ENCODE measurements at places on chromosomes 2 and 18. TPM values are rescaled to one million over a fixed set of nuclear protein-coding genes. Genes with fewer than 3 reads are reported as not detected.

- no peak for DNase-seq
- no peak overlapping the region for H3K4me3 ChIP-seq
- peaks cover 3% of the 10 kb centered on the region for H3K4me1 ChIP-seq
- H3K27me3 ChIP-seq, result no peaks in the 10 kb centered on the region
- no peak overlapping the region for H3K27ac ChIP-seq
Observed at GRCh38 chr2:233168445-233168844, 83.0 kb upstream of the ATG16L1 start.

- H3K4me1 ChIP-seq, result no peaks in the 10 kb centered on the region
- DNase-seq, result no peak
- H3K27ac ChIP-seq, result no peak overlapping the region
- no peak overlapping the region for H3K4me3 ChIP-seq
- H3K36me3 ChIP-seq, result no peaks in the 10 kb centered on the region
Observed at GRCh38 chr2:219782737-219783348, 155.4 kb downstream of the SLC4A3 start.

DNA sequence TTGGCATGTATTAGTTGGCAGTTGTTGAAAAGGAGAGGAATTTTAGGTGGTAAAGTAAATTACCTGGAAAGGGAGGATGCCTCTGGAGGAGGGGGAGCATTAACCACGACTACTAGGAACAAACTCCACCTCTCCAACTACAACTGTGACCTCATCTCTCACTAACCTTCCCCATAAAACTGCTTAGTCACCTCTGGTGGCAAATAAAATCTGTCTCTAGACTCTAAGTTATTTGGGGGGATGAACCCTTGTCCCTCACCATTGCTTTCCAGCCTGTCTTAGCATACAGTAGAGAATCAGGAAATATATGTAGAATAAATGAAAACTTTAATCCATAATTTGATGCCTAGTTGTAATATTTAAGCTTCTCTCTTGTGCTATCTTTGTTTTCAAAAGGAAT is 27.6 kb upstream of the MYO1B start:
- no peaks in the 10 kb centered on the region for H3K4me1 ChIP-seq
- H3K36me3 ChIP-seq, result no peaks in the 10 kb centered on the region
- no peak overlapping the region for H3K4me3 ChIP-seq
- no peaks in the 10 kb centered on the region for H3K27me3 ChIP-seq
- no peak overlapping the region for H3K27ac ChIP-seq

DNA sequence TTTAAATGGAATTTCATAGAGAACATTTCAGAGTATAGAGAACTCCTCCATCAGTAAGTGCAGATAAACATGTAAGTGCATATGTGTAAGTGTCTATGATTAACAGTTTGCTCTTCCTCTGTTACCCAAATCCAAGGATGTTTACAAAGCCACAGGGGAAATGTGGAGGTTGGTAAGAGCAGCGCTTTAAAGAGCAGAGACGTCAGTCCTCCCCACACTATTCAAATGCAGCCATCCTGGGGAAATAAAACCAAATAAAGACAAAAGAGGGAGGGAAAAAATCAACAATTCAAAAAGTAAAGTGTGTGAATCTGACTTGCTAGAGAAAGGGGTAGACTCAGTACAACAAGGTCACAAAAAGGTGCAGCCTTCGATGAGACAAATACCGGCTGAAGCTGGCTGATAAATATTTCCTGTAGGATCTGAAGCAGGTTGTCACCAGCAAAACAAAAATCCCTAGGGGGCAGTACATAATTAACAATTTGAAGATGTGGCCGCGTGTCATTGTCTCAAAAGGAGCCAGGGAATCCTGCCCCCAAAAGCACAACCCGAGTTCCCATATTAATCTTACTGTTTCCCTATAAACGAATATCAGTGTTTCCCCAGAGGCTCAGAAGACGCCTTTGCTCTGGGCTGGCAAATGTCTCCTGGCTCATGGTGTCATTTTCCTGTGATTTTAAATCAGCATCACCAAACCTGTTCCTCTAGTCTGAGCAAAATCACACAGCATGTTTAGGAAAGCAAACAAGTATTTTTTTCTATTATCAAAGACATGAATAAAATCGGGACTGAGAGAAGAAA is 216.5 kb downstream of the CDCA7 start:
- H3K4me3 ChIP-seq, result no peak overlapping the region
- H3K4me1 ChIP-seq, result peaks cover 10% of the 10 kb centered on the region
- DNase-seq, result no peak
- H3K27me3 ChIP-seq, result no peaks in the 10 kb centered on the region

GRCh38 chr2:41878056-41878455 is 169.8 kb upstream of the PKDCC start:
- no peak overlapping the region for H3K27ac ChIP-seq
- H3K36me3 ChIP-seq, result no peaks in the 10 kb centered on the region
- no peak overlapping the region for H3K4me3 ChIP-seq
- no peaks in the 10 kb centered on the region for H3K27me3 ChIP-seq
- H3K4me1 ChIP-seq, result peaks cover 10% of the 10 kb centered on the region

The MAP4K3 gene
- total RNA-seq, result 39.5 TPM

DNA sequence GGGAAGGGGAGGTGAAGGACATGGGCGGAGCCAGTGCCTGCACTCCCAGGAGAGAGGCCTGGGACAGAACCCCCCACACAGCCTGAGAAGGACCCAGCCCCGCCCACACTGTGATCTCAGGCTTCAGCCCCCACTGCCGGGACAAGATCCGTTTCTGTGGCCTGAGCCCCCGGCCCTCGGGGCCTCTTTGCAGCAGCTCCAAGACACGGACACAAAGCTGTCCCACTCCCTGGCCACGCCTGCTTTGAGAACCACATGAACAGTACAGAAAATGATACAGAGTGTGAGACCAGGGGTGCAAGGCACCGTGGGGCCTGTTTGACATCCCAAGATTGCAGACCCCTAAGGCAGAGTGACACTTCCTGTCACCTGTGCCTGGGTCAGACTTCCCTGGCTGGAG is 74.5 kb downstream of the TWIST2 start:
- no peaks in the 10 kb centered on the region for H3K36me3 ChIP-seq
- DNase-seq, result no peak
- H3K4me3 ChIP-seq, result no peak overlapping the region
- H3K4me1 ChIP-seq, result no peaks in the 10 kb centered on the region

- no peak overlapping the region for H3K4me3 ChIP-seq
- no peaks in the 10 kb centered on the region for H3K27me3 ChIP-seq
- no peak overlapping the region for H3K27ac ChIP-seq
- no peaks in the 10 kb centered on the region for H3K36me3 ChIP-seq
Observed at GRCh38 chr2:30373881-30374302, 73.2 kb upstream of the LCLAT1 start.

The NTSR2 gene
- not detected for total RNA-seq

The CNRIP1 gene
- total RNA-seq, result 14.1 TPM

- H3K4me1 ChIP-seq, result peaks cover 39% of the 10 kb centered on the region
- peak overlapping the region; percentile 65 for H3K27ac ChIP-seq
- H3K27me3 ChIP-seq, result no peaks in the 10 kb centered on the region
- H3K4me3 ChIP-seq, result no peak overlapping the region
Observed at GRCh38 chr18:77054606-77055428, 77.8 kb downstream of the MBP start.

- H3K36me3 ChIP-seq, result no peaks in the 10 kb centered on the region
- no peak overlapping the region for H3K27ac ChIP-seq
- H3K4me1 ChIP-seq, result no peaks in the 10 kb centered on the region
- no peak for DNase-seq
Observed at GRCh38 chr2:65691816-65692215, 259.4 kb upstream of the SPRED2 start.

GRCh38 chr18:10822456-10822855 is 296.6 kb downstream of the NAPG start:
- no peak for DNase-seq
- no peak overlapping the region for H3K4me3 ChIP-seq
- H3K36me3 ChIP-seq, result no peaks in the 10 kb centered on the region
- no peaks in the 10 kb centered on the region for H3K4me1 ChIP-seq

GRCh38 chr2:141523199-141523598 is 607.6 kb downstream of the LRP1B start:
- no peak overlapping the region for H3K27ac ChIP-seq
- H3K4me3 ChIP-seq, result no peak overlapping the region
- no peaks in the 10 kb centered on the region for H3K36me3 ChIP-seq
- no peak for DNase-seq

DNA sequence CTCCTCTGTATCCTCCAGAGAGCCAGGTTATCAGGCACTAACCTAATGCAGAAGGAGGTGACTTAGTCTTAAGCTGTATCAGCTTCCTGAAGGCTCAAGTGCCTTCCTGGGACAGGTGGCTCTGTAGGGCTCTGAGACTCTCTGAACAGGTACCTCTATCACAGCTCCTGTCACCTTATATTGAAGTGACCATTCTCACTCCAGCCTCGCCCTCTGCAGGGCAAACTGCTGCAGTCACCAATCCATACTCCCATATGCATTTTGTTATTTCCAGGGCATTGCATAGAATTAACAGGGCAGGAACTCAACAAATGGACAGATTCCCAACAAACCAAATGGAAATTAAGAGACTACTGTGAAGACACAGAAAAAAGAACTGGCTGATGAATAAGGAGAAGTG is 203.0 kb upstream of the REV1 start:
- H3K27ac ChIP-seq, result no peak overlapping the region
- no peaks in the 10 kb centered on the region for H3K36me3 ChIP-seq
- H3K4me3 ChIP-seq, result no peak overlapping the region

- no peak overlapping the region for H3K27ac ChIP-seq
- no peaks in the 10 kb centered on the region for H3K36me3 ChIP-seq
- DNase-seq, result no peak
- no peak overlapping the region for H3K4me3 ChIP-seq
Observed at GRCh38 chr2:220575963-220576362, 948.5 kb downstream of the SLC4A3 start.

DNA sequence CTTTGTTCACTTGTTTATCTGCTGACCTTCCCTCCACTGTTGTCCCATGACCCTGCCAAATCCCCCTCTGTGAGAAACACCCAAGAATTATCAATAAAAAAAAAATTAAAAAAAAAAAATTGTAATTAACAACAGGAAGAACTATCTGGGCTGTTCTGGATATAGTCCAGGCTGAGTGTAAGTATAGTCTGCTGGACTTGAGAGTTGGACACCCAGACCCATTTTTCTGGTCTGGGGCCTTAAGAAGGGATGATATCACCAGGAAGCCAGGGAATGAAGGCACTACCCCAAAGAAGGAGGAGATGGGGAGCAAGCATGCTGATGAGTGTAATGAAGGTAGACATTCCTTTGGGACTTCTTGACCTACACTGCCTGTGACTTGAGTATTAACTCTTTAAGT is 72.1 kb upstream of the ZFP36L2 start:
- no peaks in the 10 kb centered on the region for H3K27me3 ChIP-seq
- peaks cover 12% of the 10 kb centered on the region for H3K4me1 ChIP-seq
- DNase-seq, result no peak
- H3K4me3 ChIP-seq, result no peak overlapping the region
- H3K27ac ChIP-seq, result no peak overlapping the region

- no peak overlapping the region for H3K27ac ChIP-seq
- DNase-seq, result no peak
- no peaks in the 10 kb centered on the region for H3K27me3 ChIP-seq
- no peak overlapping the region for H3K4me3 ChIP-seq
- H3K4me1 ChIP-seq, result no peaks in the 10 kb centered on the region
- H3K36me3 ChIP-seq, result peaks cover 2% of the 10 kb centered on the region
Observed at GRCh38 chr18:23003289-23003688, 70.2 kb downstream of the RBBP8 start.

- H3K4me1 ChIP-seq, result no peaks in the 10 kb centered on the region
- no peaks in the 10 kb centered on the region for H3K27me3 ChIP-seq
- no peak overlapping the region for H3K27ac ChIP-seq
- H3K4me3 ChIP-seq, result no peak overlapping the region
Observed at GRCh38 chr2:181241366-181241765, 215.8 kb upstream of the ITGA4 start.

DNA sequence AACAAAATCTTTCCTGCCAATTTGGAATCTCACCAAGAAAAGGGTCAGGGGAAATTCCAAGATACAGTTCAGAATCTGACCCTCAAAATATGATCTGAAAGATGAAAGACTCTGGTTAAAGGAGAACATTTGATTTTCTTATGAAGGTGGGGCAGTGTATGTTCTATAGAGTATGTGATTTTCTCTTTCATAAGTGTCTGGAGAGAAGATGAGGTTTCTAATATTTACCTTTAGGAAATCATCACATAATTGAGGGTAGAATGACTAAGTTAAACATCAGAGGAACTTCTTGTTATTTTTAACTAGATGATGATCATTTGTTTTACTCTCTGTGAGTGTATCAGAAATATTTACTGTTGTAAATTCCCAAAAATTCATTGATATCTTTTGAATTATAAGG is 27.8 kb upstream of the MBOAT2 start:
- no peak overlapping the region for H3K4me3 ChIP-seq
- H3K27me3 ChIP-seq, result no peaks in the 10 kb centered on the region
- no peak overlapping the region for H3K27ac ChIP-seq

GRCh38 chr2:70520825-70521224 is 32.8 kb downstream of the TGFA start:
- no peak overlapping the region for H3K4me3 ChIP-seq
- H3K36me3 ChIP-seq, result no peaks in the 10 kb centered on the region
- H3K27ac ChIP-seq, result no peak overlapping the region
- H3K4me1 ChIP-seq, result no peaks in the 10 kb centered on the region
- DNase-seq, result no peak

DNA sequence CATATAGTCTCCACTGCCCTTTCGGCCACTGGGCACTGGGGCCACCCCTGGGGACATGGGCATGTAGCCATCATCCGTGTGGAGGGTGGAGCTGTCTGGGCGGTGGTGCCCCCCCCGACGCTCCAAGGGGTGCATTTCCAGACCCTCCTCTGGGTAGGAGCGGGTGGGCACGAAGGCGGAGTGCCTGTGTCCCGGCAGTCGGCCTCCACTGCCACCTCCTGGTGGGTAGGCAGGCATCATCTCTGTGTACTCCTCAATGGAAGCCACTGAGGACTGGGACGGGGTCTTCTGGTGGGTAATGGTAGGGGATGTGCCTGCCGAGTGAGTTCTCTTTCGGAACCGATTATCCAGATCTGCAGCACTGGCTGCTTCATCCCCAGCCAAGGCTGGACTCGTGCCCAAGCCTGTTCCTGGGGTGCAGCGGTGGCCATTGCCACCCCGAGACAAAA is 2.8 kb downstream of the IRS1 start:
- DNase-seq, result no peak
- H3K36me3 ChIP-seq, result no peaks in the 10 kb centered on the region
- no peaks in the 10 kb centered on the region for H3K4me1 ChIP-seq
- no peak overlapping the region for H3K27ac ChIP-seq
- no peaks in the 10 kb centered on the region for H3K27me3 ChIP-seq

The SFT2D3 gene
- total RNA-seq, result 9.3 TPM

GRCh38 chr2:156322051-156322685 is 10.4 kb downstream of the NR4A2 start:
- no peak overlapping the region for H3K4me3 ChIP-seq
- H3K27me3 ChIP-seq, result peaks cover 81% of the 10 kb centered on the region
- H3K4me1 ChIP-seq, result no peaks in the 10 kb centered on the region
- H3K36me3 ChIP-seq, result no peaks in the 10 kb centered on the region

- no peak overlapping the region for H3K4me3 ChIP-seq
- H3K27me3 ChIP-seq, result no peaks in the 10 kb centered on the region
- DNase-seq, result no peak
- H3K27ac ChIP-seq, result no peak overlapping the region
- no peaks in the 10 kb centered on the region for H3K36me3 ChIP-seq
Observed at GRCh38 chr2:197001921-197002320, 75.4 kb upstream of the PGAP1 start.
